ENCODE measurements at places on chromosomes 13 and 19. TPM values are rescaled to one million over a fixed set of nuclear protein-coding genes. Genes with fewer than 3 reads are reported as not detected.

DNA sequence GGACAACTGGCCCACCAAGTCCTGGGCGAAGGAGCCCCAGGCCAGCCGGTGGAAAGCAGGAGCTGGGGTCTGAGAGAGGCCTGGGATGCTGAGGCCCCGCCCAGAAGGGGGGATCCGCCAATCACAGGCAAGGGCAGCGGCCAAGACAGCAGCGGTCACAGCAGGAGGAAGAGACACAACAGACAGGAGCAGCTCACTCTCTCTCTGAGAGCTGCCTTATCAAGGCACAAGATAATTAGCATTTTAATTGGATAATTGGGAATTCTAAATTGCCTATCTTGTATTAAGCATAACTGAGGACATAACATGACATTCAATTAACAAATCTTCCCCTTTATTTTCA is 46.2 kb downstream of the CEBPG start:
- H3K27me3 ChIP-seq: no peaks in the 10 kb centered on the region
- no peaks in the 10 kb centered on the region for H3K4me1 ChIP-seq
- no peak overlapping the region for H3K27ac ChIP-seq
- H3K36me3 ChIP-seq: no peaks in the 10 kb centered on the region
- no peak for DNase-seq
- no peak overlapping the region for H3K4me3 ChIP-seq

FREM2 gene
- not detected for total RNA-seq

- H3K4me1 ChIP-seq: peaks cover 13% of the 10 kb centered on the region
- H3K36me3 ChIP-seq: peaks cover 4% of the 10 kb centered on the region
- DNase-seq: no peak
- no peak overlapping the region for H3K27ac ChIP-seq
- no peak overlapping the region for H3K4me3 ChIP-seq
These were observed 3.8 kb upstream of the WDR18 start for GRCh38 chr19:980133-980998.

DNA sequence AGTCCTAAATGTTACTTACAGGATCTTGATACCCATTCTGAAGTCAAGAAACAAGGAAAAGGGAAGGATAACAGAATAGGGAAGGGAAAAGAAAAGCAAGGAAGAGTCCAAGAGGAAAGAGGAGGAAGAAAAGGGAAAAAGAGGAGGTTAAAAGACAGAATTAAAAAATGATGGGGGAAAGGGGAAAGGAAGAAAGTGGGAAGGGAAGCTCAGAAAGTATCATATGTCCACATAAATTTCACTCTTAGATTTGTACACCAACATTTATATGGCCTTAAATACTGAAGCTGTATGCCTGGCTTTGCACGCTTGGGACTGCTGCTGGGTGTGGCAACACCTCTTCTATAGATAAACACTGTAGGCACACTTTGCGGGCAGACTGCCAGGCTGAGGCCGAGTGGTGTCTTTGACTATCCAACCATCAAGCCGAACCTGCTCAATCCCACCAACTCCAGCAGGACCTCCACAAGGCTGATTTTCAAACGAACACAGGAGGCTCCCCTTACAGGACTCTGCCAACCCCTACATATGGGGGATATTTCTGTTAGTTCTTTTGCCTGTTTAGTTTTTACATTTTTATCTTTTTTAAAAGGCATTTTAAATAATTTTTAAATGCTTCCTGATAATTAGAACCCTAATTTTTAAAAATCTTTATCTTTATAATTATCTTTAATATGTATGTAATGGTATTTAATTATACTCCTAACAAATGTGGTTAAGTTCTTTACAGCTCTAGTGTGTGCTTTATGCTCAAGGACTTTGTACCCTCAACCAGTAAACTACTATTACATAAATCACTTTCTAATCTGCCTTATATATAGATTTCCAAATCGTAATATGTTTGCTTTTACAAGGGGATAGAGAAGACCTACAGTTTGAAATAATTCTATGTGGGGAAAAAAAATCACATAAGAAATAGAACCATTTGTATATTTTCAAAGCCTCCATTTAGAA is 154.2 kb downstream of the DIAPH3 start:
- no peak overlapping the region for H3K4me3 ChIP-seq
- no peaks in the 10 kb centered on the region for H3K4me1 ChIP-seq
- no peaks in the 10 kb centered on the region for H3K36me3 ChIP-seq

DNA sequence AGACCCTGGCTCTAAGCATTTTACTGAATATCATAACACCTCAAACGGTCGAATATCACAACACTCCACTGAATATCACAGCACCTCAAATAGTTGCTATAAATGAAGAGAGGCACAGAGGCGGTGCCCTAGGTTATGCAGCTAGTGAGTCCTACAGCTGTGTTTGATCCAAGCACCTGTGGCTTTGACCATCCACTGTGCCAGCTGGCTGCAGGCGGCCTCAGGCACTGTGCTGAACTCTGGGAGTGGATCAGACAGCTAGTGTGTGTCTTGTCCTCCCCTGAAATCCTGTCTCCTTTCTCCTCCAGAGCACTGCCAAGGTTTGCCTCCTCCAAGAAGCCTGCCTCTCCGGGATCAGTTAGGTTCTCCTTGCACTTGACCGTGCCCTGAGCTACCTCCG is 7.3 kb downstream of the NOSIP start:
- H3K4me3 ChIP-seq: no peak overlapping the region
- no peak for DNase-seq
- H3K27ac ChIP-seq: no peak overlapping the region
- no peaks in the 10 kb centered on the region for H3K4me1 ChIP-seq

GRCh38 chr13:23957981-23958380 is 60.7 kb upstream of the C1QTNF9B start:
- DNase-seq: peak; percentile 49
- H3K4me1 ChIP-seq: peaks cover 2% of the 10 kb centered on the region
- H3K36me3 ChIP-seq: no peaks in the 10 kb centered on the region
- no peaks in the 10 kb centered on the region for H3K27me3 ChIP-seq
- no peak overlapping the region for H3K4me3 ChIP-seq

DNA sequence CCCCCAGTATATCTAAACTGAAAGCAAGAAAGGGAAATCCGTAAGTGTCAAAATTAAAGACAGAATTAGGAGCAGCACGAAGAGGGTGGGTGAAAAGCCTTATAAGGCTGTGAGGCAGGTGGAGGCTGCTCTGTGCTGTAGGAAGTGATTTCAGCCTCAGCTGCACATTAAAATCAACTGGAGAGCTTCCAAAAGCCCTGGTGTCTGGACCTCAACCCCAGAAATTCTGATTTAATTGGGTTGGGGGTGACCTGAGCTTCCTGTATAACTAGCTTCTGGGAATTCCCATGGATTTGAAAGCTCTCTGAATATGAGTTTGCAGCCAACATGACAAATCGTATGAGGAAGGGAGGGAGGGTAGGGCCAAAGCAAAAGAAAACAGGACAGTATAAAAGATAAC is 242.4 kb upstream of the TMTC4 start:
- no peaks in the 10 kb centered on the region for H3K27me3 ChIP-seq
- peaks cover 2% of the 10 kb centered on the region for H3K4me1 ChIP-seq
- no peak for DNase-seq
- H3K4me3 ChIP-seq: no peak overlapping the region
- H3K36me3 ChIP-seq: no peaks in the 10 kb centered on the region

- DNase-seq: no peak
- no peak overlapping the region for H3K27ac ChIP-seq
- H3K27me3 ChIP-seq: no peaks in the 10 kb centered on the region
- no peak overlapping the region for H3K4me3 ChIP-seq
- no peaks in the 10 kb centered on the region for H3K36me3 ChIP-seq
These were observed 803.0 kb upstream of the KLHL1 start for GRCh38 chr13:70911286-70911685.
